ENCODE measurements at places on chromosomes 6 and 20.

GRCh38 chr6:14129575-14129974 is 12.0 kb downstream of the CD83 start:
- DNase-seq = peak; percentile 71

DNA sequence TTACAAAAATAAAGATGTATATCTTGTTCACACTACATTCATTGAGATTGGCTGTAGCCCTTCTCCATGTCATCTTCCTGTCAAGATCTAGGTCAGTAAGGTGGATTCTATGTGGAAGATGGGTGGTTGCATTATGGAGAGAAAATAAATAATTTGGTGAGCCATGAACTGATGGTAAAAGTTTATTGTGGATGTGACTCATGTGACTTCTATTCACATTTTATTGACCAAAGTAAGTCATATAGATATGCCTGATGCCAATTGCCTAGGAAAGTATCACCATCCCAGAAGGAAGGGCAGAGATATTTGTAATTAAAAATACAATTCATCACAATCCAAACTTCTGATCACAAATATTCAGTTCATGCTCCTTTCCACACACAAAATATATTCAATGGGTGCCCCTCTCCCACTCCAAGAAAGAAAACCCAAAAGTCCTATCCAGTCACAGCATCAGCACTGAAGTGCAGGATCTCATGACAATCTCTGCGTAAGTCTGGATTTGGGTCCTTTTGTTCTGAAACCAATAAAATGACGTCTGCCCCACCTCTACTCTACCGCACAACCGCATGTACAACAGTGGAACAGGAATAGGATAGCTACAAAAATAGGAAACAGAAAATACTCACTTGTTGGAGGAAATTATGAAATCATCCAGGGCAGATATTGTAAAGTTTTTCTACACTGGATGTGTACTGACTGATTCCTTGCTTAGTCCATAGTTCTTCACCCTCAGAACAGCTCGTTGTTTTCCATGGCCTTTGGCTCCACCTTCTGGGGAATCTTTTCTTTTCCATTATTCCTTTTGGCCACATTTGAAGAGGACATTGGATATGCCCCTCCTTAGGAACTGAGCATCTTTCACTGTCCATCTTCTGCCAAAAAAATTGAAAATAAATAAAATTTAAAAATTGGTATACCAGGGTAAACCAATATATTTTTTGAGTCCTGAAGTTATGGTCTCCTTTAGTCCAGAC is 16.1 kb upstream of the SLC17A3 start:
- DNase-seq = peak; percentile 49

DNA sequence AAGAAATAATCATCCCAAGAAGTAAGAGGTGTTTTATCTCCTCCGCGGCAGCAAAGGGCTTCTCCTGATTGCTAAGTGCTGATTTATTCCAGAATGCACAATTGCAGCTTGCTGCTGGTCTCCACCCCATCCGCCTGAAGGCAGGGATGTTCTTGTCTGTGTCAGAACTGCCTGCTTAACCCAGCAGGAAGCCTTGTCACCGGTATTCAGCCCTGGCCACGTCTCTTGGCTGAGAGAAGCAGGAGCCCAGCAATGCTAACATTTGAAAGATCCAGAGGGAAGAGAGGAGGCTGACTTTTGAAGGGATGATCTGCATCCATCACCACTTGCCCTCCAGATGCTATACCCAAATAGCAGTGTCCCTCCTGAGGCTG is 4.2 kb downstream of the SCML4 start:
- peak; percentile 41 for DNase-seq

- DNase-seq = no peak
Measured at GRCh38 chr20:3383878-3384495, 23.5 kb downstream of the DNAAF9 start.

DNA sequence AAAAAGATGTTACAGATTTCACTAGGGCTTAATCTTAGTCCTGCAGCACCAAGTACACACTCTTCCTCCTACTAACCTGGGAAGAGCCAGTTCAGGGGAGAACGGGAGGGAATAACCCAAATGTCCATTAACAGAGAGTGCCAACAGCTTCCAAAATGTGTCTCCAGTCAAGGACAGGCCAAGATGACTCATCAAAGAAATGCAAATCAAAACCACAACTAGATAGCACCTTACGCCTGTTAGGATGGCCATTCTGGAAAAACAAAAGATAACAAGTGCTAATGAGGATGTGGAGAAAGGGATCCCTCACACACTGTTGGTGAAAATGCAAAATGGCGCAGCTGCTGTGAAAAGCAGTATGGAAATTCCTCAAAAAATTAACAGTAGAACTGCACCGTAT is 3.8 kb upstream of the MAS1L start:
- no peak for DNase-seq

DNA sequence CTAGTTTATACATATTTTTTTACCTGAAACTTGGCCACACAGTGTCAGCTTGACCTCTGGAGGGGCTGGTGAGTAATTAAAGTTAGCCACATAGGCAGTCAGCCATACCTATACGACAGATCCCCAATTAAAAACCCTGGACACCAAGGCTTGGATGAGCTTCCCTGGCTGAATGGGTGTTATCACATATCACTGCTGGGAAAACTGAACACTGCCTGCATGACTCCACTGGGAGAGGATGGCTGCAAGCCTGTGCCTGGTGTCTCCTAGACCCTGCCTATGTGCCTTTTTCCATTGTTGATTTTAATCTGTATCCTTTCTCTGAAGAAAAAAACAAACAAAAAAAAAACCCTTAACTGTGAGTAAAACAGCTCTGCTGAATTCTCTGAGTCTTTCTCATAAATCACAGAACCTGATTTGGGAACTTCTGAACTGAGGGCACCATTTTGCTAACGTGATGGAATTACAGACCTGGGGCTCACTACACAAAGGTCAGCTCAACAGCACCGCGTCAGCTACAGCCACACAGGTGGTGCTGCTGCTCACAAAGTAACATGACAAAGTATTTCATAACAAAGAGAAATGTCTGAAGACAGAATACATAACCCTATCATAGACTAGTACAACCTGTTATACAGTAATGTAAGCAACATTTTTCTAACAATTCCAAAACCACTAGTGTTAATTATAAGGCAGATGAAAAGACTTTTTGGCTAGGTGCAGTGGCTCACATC is 97.0 kb downstream of the SLC23A2 start:
- DNase-seq = no peak

DNA sequence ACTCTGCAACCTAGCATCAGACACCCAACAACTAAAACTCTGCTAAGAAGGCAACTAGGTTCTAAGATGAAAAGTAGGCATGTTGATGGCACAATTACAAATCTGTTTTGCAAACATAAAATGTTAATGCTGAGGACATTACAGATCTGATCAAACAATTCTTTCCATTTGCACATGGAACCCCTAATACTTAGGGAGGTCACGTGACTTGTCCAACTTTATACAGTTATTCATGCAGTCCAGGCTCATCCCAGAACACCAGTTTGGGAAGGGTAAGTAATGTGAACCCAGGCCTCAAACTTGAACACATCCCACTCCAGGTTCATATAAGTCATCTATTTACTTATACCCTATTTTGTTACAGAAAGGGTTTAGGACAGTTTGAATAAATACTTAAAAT is 247.2 kb downstream of the HACE1 start:
- no peak for DNase-seq

DNA sequence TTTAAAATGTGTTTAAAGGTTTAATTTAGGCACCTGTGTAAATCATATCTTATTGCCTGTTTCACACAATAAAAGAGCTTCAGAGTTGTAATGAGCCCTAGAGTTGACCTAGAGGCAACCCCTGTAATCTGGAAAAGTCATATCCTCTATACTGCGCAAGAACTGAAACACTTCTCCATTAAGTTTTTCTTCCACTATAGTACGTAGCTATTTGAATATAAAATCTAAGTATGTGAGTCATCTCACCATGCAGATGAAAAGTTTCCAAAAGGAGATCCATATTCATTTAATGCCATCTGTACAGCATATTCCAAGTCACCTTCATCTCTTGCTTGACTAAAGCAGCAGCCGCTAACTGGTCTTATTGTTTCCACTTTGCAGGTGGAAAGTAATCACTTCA is 26.0 kb upstream of the TAAR1 start:
- DNase-seq = no peak

- peak; percentile 20 for DNase-seq
Measured at GRCh38 chr20:219290-220115, 7.6 kb upstream of the DEFB129 start.

DNA sequence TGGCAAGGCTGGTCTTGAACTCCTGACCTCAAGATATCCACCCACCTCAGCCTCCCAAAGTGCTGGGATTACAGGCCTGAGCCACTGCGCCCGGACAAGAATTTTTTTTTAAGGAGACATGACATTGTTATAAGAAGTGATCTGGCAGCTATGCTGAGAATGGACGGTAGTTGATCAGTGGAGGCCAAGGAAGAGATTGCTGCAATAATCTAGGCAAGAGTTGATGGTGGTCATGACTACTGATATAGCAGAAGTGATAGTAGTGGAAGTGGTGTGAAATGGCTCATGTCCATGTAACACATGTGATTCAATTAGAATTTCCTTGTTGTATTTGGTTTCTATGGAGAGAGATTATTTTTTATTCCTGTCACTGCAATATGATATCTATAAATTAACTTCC is 125.3 kb upstream of the CCN2 start:
- no peak for DNase-seq

GRCh38 chr6:135129136-135129856 is 51.8 kb upstream of the MYB start:
- DNase-seq = no peak

- no peak for DNase-seq
Measured at GRCh38 chr6:89678531-89678930, 40.0 kb upstream of the LYRM2 start.

GRCh38 chr6:12578751-12579150 is 137.8 kb upstream of the PHACTR1 start:
- peak; percentile 61 for DNase-seq

DNA sequence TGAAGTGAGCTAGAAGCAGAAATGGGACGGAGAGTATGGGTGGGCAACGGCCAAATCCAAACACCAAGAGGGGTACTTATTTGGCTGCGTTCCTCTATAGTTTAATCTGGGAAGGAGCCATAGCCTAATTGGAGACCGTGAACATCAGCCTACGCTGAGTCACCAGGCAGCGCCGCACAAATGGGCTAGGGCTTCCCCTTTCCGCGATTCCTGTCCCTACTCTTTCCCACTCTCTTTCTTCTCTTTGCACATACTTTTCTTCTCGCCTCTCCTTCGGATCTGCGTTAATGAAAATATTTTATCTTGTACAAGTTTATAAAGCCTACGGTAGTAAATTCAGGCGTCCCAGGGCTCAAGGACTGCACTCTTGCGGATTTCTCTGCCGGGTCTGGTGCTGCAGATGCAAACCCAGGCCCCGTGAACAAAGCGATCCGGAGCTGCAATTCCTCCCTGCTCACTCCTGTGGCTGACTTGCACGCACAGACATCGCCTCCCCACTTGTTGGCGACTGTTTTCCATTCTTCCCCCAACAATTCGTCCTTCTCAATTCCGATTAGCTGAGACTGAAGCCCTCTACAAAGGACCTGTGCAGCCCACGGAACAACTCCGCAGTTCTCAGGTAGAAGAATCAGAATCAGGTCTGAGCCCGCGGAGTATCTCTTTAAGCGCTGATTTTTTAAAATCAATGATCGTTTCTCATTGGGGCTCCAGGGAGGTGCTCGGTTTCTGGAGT is 4.2 kb upstream of the TBX18 start:
- peak; percentile 53 for DNase-seq

- DNase-seq = no peak
Measured at GRCh38 chr6:21263531-21264287, 329.8 kb upstream of the SOX4 start.

DNA sequence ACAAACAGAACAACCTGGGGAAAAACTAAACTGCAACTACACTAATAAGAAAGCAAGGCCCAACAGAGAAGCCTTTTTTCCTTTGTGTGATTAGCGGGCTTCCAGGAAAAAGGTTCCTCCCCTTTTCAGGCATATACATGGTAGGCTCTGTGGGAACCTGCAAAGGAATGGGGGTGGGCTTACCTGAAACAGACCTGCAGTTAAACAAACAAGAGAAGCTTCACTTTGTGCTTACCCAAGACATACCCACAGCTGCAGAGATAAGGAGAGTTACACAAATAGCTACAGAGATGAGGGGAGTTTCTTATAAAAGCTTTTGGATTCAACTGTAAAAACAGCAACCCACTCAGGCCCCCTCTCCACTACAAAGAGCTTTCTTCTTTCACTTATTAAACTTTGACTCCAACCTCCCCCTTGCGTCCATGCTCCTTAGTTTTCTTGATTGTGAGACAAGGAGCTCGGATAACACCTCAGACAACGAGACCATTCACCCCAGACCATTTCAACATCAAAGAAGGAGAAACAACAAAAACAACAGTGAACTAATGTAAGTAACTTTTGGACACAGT is 30.9 kb downstream of the RNF146 start:
- DNase-seq = no peak

DNA sequence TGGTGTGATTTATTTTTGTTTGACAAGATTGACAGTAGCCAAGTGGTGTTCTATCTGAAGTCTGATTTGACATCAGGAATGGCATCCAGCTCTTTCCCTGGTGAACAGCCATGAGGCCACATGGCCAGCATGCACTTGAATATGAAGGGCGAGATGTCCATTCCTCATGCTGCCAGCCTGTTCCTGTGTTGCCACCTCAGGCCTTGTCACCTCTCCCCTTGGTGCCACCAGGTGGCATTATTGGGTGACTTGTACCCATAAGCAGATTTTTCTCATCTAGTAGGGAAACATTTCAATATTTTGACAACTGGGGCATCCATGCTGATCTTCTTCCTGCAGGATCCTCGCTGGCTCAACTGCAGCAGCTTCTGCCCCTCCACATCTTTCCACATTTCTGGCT is 199.1 kb downstream of the ERMARD start:
- DNase-seq = no peak

- peak; percentile 64 for DNase-seq
Measured at GRCh38 chr6:101114703-101115102, 233.6 kb upstream of the ASCC3 start.

- peak; percentile 18 for DNase-seq
Measured at GRCh38 chr6:10098756-10099528, 315.9 kb downstream of the TFAP2A start.

DNA sequence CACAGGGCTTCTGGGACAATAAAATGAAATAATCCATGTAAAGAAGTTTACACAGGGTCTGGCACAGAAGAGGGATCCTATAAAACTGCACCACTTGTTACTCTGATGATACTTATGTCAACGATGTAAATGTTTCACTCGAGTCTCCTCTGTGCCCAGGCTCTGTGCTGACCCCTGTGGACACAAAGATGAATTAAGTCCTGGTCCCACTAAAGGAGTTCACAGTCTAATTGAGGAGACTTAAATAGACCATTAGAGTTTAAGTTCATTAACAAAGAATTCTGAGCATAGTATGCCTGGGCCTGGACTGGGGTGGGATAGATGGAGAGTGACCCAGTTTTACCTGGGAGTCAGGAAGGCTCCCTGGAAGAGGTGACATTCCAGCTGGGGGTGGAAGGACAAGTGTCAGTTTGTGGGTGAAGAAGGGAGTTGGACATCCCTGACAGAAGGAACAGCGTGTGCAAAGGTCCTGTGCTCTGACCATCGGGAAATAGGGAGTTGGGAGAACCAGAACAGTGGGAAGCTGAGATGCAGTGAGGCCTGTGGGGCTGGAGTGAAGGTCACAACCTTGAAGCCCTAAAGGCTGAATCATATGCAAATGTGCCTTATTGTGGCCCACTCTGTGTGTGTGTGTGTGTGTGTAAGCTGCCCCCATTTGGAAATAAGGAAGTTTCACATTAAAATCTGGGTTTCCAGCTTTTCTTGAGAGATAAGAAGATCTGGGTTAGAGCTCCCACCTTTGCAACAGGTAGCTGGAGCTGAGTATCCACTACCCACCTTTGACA is 1.1 kb downstream of the OCSTAMP start:
- no peak for DNase-seq
